ENCODE measurements at places on chromosomes 4 and X.

- no peak for DNase-seq
These were observed 326.8 kb downstream of the RPA4 start for GRCh38 chrX:97210501-97210900.

DNA sequence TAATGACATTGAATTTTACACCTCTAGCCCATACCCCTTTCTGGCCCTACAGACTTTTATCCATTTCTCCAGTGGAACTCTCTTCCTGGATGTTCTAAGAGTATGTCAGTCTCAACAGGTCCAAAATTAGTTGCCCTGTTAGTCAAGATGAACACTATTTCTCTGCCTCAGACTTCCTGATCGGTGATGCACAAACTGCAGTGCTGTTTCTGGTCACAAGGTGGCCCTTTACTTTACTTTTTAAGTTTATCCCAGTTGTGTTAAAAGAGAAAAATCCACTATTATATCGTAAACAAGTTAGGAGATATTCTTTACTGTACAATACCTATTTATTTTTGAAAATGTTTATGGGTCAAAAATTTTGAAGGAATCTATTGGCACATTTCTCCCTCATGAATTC lies 13.1 kb downstream of the TCEAL7 start:
- no peak for DNase-seq

DNA sequence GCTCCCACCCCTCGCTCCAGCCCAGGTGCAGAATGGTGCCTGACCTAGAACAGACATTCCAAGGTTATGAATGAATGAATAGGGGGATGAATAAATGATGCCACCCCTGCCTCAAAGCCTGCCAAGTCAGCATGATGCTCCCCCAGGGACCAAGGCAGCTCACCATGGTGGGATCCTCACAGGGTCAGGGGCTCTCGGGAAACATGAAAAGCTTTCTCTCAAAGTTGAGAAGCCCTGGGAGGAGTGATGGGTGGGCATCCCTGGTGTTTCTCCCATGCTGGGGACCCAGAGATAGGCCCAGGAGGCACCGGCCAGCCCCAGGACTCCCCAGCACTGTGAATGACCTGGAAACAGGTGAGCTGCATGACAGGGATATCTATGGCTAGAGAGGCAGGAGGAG lies 58.9 kb downstream of the HTRA3 start:
- DNase-seq, result no peak

DNA sequence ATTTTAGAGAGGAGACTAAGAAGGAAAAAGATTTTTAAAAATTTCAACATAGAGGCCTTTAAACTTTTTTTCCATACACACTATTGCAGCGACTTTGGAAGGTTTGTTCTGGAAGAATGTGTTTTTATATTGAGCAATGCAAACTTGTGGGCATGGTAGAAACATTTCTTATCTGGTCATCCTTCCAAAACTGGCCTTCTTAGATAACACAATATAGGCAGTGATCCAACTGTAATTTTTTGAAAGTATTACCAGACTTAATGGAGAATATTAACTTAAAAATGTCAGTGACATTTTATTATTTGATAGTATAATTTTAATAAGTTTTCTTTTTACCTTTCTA lies 25.6 kb downstream of the FHDC1 start:
- DNase-seq, result no peak

GRCh38 chr4:139214039-139214534 lies 37.1 kb upstream of the ELF2 start:
- no peak for DNase-seq

GRCh38 chr4:38133711-38134480 lies 173.7 kb downstream of the PTTG2 start:
- no peak for DNase-seq
